ENCODE measurements at places on chromosomes 12 and 14.

GRCh38 chr12:63809566-63809965 is 29.9 kb downstream of the RXYLT1 start:
- DNase-seq, result no peak

DNA sequence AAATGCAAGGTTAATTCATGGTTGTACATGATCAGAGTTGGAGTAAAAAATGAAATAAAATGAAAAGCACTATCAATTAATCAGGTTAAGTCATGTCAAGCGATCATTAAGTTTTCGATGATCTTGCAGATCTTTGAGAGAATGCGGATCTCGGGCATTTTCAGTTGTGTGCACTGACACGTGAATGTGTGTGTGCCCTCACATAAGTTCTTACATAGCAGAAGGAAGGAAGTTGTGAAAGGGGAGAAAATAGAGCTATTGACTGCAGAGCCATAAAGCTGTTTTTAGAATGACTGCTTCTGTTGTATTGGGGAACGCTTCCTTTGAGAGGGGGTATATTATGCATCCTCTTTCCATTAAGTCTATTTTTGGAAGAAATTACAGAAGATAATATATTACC is 101.3 kb downstream of the HMGA2 start:
- DNase-seq, result no peak

DNA sequence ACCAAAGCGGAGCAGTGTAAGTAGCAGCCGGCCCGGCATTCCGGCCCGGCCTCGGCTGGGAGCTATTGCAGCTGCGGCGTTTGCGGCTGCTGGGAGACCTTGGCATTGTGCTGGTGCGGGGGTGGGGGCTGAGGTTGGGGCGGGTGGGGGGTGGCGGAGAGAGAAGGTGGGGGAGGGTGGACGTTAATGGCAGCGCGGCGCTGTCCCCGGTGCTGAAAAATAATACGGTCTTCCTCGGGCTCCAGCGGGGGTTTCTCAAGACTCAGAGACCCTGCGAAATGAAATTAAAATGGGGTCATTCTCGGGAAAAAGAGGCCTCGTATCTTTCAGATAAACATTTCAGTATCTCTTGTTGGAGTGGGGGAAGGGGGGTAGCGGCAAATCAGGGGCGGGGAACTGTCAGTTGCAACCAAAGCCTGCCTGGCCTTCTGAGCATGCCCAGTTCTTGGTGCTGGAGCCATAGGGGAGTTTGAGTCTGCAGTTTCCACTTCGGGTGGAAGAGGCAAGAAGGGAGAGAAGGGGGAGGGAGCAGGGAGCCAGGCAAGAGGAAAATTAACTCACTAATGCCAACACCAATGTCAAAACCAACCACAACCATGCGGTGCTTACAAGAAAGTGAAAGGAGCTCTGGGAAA is 414 bp downstream of the UNC79 start:
- peak; percentile 4 for DNase-seq

GRCh38 chr12:13198241-13198640 is 1.7 kb downstream of the EMP1 start:
- no peak for DNase-seq

- DNase-seq, result no peak
Measured at GRCh38 chr12:29499235-29499634, 1.7 kb upstream of the OVCH1 start.

DNA sequence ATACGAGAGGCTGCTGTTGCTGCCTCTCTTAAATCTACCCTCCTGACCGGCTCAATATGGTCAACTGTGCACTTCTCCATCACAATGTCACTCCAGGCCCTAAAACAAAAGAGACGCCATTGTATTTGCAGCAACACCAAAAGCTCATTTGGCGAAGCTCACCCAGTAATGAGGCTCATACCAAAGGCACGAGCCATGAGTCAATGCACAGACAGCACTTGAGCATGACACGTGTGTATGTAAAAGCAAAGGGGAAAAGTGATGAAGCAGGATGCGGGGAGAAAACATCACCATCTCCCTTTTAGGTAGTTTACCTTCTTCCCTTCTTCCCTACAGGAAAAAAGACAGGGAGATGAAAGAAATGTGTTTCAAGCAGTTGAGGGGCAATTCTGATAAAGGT is 150.3 kb downstream of the FOXN3 start:
- DNase-seq, result no peak

DNA sequence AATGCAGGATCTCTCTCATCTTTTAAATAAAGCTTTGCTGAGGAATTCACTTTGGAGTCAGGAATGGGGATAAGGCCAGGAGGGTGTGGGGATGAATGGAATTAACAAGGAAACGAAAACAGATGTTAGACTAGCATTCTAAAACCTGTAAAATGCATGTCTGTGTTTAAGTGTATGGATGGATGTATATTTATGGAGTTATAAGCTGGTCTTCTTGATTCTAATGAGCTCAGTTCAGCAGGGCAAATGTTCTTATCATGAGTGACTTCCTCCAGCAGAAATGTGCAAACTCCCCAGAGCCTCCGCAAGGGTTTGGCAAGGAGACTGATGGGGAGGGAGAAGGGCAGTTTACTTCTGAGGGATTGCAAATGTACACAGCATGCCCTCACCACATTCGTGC is 149.1 kb downstream of the NTF3 start:
- DNase-seq, result no peak
